Adrenal gland (tissue), 19 donors: ENCODE measurements at places on chromosomes 1 and 21. TPM values are rescaled to one million over a fixed set of nuclear protein-coding genes. Genes with fewer than 3 reads are reported as not detected.

- DNase-seq = no peak
- H3K27ac ChIP-seq = no peak overlapping the region
- H3K27me3 ChIP-seq = no peaks in the 10 kb centered on the region
- H3K36me3 ChIP-seq = no peaks in the 10 kb centered on the region
- H3K4me1 ChIP-seq = no peaks in the 10 kb centered on the region
These were observed 57.9 kb upstream of the TRIM67 start for GRCh38 chr1:231103961-231104360.

GRCh38 chr1:114238053-114238452, 84.4 kb upstream of the SYT6 start:
- DNase-seq = no peak
- H3K4me1 ChIP-seq = no peaks in the 10 kb centered on the region
- H3K27ac ChIP-seq = no peak overlapping the region

DNA sequence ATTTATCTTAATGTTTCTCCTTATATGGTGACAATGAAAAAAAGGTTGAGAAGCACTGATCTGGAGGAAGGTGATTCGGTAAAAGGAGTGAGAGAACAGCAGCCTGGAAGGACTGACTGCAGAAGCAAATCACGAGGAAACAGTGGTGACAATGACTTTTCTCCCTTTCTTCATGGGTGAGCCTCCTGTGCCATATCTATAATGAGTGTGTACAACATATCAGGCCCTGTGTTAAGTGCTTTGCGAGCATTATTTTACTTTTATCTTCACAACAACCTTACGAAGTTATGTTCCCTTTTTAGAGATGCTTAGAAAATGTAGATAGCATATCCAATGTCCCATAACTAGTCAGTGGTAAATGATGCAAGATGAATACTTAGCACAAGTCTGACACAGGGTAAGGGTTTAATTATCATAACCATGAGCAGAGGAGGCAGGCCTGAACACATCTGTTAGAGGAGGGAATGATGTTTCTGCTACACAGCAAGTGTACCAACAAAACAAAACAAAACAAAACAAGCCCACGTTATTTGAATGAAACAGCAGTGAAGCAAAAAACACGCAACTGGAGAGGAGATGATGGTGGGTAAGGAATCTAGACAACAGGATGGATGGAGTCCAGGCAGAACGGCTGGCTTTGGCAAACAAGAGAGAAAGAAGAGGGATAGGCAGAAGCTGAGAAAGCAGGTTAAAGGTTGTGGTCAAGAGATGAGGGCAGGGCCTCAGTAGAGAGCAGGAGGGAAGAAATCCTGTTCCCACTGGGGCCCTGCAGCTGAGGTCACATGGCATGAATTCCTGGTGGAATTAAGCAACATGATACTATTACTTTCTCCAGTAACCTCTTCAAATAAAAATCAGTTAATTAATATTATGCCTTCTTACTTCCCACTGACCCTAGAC, 29.6 kb downstream of the GNG12 start:
- DNase-seq = no peak
- H3K4me3 ChIP-seq = no peak overlapping the region
- peaks cover 15% of the 10 kb centered on the region for H3K4me1 ChIP-seq

The GJA8 gene
- not detected for total RNA-seq

DNA sequence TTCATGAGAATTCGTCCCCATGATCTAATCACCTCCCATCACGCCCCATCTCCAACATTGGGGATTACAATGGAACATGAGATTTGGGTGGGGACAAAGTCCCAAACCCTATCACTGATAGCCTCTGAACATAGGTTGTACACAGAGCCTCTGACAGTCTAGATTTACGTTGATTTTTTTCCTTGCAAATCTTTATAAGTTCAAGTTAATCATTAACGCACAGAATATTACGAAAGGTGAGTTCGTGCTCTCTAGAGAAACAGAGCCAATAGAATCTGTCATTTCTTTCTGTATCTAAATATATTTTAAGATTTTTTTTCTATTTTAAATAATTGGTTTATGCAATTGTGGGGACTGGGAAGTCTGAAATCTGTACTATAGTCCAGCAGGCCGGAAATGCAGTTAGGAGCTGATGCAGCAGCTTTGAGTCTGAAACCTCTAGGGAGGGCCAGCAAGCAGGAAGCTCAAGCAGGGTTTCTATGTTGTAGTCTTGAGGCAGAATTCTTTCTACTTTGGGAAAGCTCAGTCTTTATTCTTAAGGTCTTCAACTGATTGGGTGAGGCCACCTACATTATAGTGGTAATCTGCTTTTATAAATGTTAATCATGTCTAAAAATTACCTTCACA, 61.0 kb downstream of the SELENOF start:
- no peak overlapping the region for H3K27ac ChIP-seq
- H3K4me3 ChIP-seq = no peak overlapping the region
- no peak for DNase-seq
- H3K4me1 ChIP-seq = no peaks in the 10 kb centered on the region

The KRTAP19-6 gene
- total RNA-seq = not detected

DNA sequence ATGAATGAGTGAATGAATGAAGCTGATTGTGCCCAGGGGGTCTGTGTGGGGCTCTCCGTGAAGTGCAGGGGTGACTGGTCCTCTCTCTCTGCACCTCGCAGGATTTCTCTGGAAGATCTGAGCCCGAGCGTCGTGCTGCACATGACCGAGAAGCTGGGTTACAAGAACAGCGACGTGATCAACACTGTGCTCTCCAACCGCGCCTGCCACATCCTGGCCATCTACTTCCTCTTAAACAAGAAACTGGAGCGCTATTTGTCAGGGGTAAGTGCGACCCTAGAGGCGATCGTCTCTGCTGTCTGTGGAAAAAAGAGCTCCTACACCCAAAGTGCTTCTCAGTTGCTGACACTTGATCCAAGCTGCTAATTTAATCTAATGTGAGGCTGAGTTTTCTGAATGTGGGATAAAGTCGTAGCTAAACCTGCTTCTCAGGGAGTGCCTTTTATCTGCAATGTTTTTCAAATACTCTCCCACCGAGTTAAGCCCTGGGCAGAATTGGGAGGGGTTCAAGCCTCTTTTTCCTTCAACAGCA, 101.7 kb downstream of the HUNK start:
- no peaks in the 10 kb centered on the region for H3K27me3 ChIP-seq
- H3K4me3 ChIP-seq = no peak overlapping the region
- no peaks in the 10 kb centered on the region for H3K36me3 ChIP-seq
- no peak for DNase-seq
- H3K4me1 ChIP-seq = no peaks in the 10 kb centered on the region

DNA sequence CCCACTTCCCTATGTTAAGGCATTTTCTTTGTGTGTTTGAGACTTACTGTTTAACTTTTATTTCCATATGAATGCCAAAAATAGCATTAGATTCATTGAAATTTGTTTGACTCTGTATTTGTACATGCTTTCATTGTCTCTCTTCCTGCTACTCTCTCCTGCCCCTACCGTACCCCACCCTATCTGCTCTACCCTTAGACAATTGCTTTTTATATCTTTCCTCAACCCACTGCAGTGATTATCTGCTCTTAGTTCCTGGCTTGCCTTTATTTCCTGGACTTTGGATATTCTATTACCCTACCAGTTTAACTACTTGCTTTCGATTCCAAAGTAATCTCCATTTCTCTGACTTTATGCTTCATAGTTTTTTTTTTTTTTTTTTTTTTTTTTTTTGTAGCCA, 10.5 kb downstream of the RAVER2 start:
- no peak overlapping the region for H3K27ac ChIP-seq
- H3K27me3 ChIP-seq = no peaks in the 10 kb centered on the region
- DNase-seq = no peak
- no peaks in the 10 kb centered on the region for H3K36me3 ChIP-seq
- no peak overlapping the region for H3K4me3 ChIP-seq

The KCNK2 gene
- total RNA-seq = 24.1 TPM

The KIRREL1 gene
- 47.5 TPM for total RNA-seq

GRCh38 chr1:92872719-92873118, 40.9 kb downstream of the RPL5 start:
- no peaks in the 10 kb centered on the region for H3K4me1 ChIP-seq
- no peaks in the 10 kb centered on the region for H3K27me3 ChIP-seq
- no peak overlapping the region for H3K4me3 ChIP-seq
- DNase-seq = no peak
- H3K27ac ChIP-seq = no peak overlapping the region

DNA sequence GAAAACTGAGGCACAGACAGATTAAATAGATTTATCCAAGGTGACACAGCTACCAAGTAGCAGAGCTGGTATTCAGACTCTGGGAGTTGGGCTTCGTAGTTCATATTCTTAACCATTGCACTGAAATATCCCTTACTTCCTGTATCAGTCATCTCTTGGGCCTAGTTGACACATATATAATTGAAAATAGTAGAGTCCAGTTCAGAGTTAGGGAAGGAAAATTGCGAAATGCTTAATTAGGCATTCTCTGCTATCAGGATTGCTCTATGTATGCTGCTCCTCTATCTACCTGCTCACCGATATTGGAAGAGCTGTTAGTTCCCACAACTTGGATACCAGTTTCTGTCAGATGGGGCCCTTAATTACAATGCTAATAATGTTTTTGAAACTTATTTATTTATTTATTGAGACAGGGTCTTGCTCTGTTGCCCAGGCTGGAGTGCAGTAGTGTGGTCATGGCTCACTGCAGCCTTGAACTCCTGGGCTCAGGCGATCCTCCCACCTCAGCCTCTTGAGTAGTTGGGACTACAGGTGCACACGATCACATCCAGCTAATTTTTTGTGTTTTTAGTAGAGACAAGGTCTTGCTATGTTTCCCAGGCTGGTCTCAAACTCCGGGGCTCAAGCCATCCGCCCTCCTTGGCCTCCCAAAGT, 8.2 kb downstream of the RCOR3 start:
- H3K27me3 ChIP-seq = no peaks in the 10 kb centered on the region
- H3K4me3 ChIP-seq = no peak overlapping the region
- peaks cover 20% of the 10 kb centered on the region for H3K4me1 ChIP-seq
- H3K36me3 ChIP-seq = no peaks in the 10 kb centered on the region
- H3K27ac ChIP-seq = no peak overlapping the region
- DNase-seq = no peak

DNA sequence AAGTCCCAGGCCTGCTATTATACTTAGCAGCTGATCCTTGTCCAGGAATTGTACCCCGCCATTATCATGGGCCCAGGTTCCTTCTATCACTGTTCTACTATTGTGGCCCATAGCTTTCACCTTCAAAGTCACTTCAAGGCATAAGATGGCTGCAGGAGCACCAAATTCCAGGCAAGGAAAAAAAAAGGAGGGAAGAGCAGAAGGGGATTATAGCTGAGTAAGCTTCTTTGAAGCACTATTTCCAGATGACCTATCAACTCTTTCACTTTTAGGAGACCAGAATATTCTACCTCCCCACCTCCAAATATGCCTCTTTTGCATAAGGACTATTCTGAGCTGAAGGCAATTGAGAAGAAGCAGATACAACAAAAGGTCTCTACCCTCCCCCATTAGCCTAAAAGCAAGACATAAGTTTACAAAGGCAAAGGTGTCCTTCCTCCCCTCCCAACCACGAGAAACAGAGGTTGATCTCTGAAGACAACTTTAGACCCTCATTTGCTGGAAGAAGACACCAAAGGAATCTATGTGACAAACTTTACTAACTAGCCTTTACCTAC, 41.8 kb downstream of the PTAFR start:
- no peak for DNase-seq
- H3K4me1 ChIP-seq = no peaks in the 10 kb centered on the region
- no peaks in the 10 kb centered on the region for H3K36me3 ChIP-seq
- no peak overlapping the region for H3K27ac ChIP-seq

The PLA2G2C gene
- not detected for total RNA-seq

- H3K27ac ChIP-seq = peak overlapping the region; percentile 23
- DNase-seq = peak; percentile 44
- H3K27me3 ChIP-seq = no peaks in the 10 kb centered on the region
- no peaks in the 10 kb centered on the region for H3K36me3 ChIP-seq
- peak overlapping the region; percentile 45 for H3K4me3 ChIP-seq
These were observed 62.1 kb downstream of the FAAP20 start for GRCh38 chr1:2132222-2133038.

The MNDA gene
- total RNA-seq = 10.0 TPM

GRCh38 chr1:81330111-81330510, 470.6 kb upstream of the ADGRL2 start:
- H3K4me1 ChIP-seq = no peaks in the 10 kb centered on the region
- no peaks in the 10 kb centered on the region for H3K27me3 ChIP-seq
- no peaks in the 10 kb centered on the region for H3K36me3 ChIP-seq

GRCh38 chr1:76068542-76068941, 6.0 kb upstream of the ST6GALNAC3 start:
- H3K36me3 ChIP-seq = no peaks in the 10 kb centered on the region
- H3K4me3 ChIP-seq = no peak overlapping the region
- DNase-seq = no peak
- H3K4me1 ChIP-seq = no peaks in the 10 kb centered on the region
- no peak overlapping the region for H3K27ac ChIP-seq

The ZNF496 gene
- total RNA-seq = 26.0 TPM
